Activated naive CD4-positive, alpha-beta T cell treated with anti-CD3 and anti-CD28 coated beads, Interleukin-2, amount 10 ng/mL, durations not matched to agents 7 days and 5 days (primary cell): ENCODE measurements at places on chromosomes 6 and 20.

DNA sequence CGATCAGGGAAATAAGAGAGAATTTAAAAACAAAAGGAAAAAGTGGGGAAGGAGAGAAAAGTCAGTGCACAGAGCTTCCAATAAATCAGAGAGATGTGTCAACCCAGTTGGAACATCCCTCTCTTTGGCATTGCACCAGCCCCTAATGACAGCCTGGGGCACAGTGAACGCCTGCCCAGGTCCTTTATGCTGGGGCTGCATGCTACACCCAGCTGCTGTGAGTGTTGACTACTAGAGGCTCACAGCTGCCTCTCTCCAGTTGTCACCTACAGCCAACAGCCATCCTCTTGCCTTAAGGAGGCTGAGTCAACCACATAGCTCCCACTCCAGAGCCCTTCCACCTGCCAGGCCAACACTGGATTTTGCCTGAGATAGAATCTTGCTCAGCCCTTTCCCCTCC lies 19.0 kb downstream of the OR2H2 start:
- peaks cover 3% of the 10 kb centered on the region for H3K36me3 ChIP-seq
- no peaks in the 10 kb centered on the region for H3K27me3 ChIP-seq
- no peak overlapping the region for H3K27ac ChIP-seq

DNA sequence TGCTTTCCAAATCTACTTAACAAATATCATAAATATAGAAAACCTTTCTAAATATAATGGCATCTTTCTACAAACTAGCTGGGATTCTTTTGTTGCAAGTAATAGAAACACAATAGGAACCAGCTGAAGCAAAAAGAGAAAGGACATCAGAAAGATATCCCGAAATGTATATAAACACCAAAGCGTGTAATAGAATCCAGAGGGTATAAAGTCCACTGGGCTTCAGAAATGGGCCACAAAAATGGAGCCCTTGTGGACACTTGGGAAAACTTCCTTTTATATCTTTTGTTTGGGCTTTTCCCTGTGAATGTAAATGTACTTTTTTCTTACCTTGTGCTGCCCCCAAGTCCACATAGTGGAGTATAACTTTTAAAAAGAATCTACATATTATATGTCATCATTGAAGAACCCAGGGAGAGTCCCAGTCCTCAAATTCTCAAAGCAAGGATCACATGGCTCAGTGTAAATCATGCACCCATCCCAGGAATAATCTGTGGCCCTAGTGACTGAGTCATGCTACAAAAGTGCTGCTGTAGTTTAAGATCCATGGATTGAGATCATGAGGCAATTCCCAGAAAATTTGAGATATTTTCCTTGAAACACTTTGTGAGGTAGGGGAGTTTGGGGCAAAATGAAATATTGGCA lies 457.0 kb downstream of the EPM2A start:
- no peak overlapping the region for H3K27ac ChIP-seq
- no peaks in the 10 kb centered on the region for H3K4me1 ChIP-seq
- no peaks in the 10 kb centered on the region for H3K27me3 ChIP-seq
- DNase-seq, result no peak
- H3K36me3 ChIP-seq, result no peaks in the 10 kb centered on the region

- peaks cover 51% of the 10 kb centered on the region for H3K27me3 ChIP-seq
- H3K36me3 ChIP-seq, result no peaks in the 10 kb centered on the region
- H3K4me3 ChIP-seq, result no peak within 1 kb of the TSS
- no peaks in the 10 kb centered on the region for H3K4me1 ChIP-seq
- no peak for DNase-seq
- no peak within 1 kb of the TSS for H3K27ac ChIP-seq
These were observed at the start of gene MRAP2 for GRCh38 chr6:84033523-84034451. TSS of gene MRAP2 (plus strand) at chr6:84033772. CDS start at chr6:84055319, 21,547 bp downstream.

GRCh38 chr6:25535632-25536225 lies 116.3 kb upstream of the SCGN start:
- no peak overlapping the region for H3K4me3 ChIP-seq
- no peak overlapping the region for H3K27ac ChIP-seq
- H3K36me3 ChIP-seq, result no peaks in the 10 kb centered on the region
- H3K27me3 ChIP-seq, result no peaks in the 10 kb centered on the region
- H3K4me1 ChIP-seq, result no peaks in the 10 kb centered on the region
- no peak for DNase-seq

DNA sequence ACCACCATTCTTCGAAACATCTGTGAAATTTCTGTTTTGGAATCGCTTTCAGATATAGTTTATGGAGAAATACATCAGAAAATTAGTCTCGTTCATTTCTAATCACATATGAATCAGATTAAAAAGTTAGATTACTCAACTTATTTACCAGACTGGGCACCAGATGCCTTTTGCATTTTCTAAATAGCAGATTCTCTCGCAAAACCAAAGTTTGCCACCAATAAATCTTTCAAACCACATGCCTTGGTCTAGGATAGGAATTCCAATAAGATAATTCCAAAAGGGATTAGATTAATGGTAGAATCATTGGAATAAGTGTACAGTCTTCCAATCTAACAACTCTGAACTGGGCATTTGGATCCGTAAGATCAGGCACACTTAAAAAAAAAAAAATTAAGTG lies 160.4 kb upstream of the TAB2 start:
- H3K4me3 ChIP-seq, result no peak overlapping the region
- peaks cover 38% of the 10 kb centered on the region for H3K4me1 ChIP-seq
- H3K27me3 ChIP-seq, result no peaks in the 10 kb centered on the region

- H3K4me1 ChIP-seq, result peaks cover 20% of the 10 kb centered on the region
- no peak overlapping the region for H3K27ac ChIP-seq
- no peak for DNase-seq
- no peak overlapping the region for H3K4me3 ChIP-seq
These were observed 27.2 kb downstream of the DUSP22 start for GRCh38 chr6:319177-320131.

- no peak overlapping the region for H3K27ac ChIP-seq
- no peaks in the 10 kb centered on the region for H3K4me1 ChIP-seq
- no peaks in the 10 kb centered on the region for H3K36me3 ChIP-seq
- H3K27me3 ChIP-seq, result no peaks in the 10 kb centered on the region
These were observed 478.8 kb downstream of the CD83 start for GRCh38 chr6:14596410-14596809.

DNA sequence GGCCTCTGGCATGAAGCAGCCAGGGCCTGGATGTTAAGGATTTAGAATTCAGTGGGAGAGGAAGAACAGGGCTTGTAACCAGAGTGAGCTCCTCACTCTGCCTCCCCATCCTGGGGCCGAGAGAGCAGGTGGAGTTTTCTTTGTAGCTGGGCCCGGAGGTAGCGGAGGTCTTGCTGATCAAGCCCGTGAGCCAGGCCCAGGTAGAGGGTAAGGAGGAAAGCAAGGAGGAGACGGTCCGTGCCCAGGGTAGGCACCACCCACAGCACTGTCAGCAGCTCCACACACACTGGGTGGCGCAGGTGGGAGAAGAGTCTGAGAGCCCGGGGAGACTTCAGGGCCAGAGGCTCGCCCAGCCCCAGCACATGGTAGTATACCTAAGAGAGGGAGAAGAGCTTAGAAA lies 2.1 kb upstream of the PPP1R18 start:
- DNase-seq, result no peak
- H3K4me3 ChIP-seq, result peak overlapping the region; percentile 99
- peaks cover 37% of the 10 kb centered on the region for H3K36me3 ChIP-seq
- peak overlapping the region; percentile 90 for H3K27ac ChIP-seq

GRCh38 chr6:12490904-12491571 lies 200.9 kb downstream of the EDN1 start:
- H3K27me3 ChIP-seq, result no peaks in the 10 kb centered on the region
- H3K4me1 ChIP-seq, result no peaks in the 10 kb centered on the region
- no peak overlapping the region for H3K27ac ChIP-seq
- H3K36me3 ChIP-seq, result no peaks in the 10 kb centered on the region
- no peak overlapping the region for H3K4me3 ChIP-seq
- no peak for DNase-seq

- no peaks in the 10 kb centered on the region for H3K4me1 ChIP-seq
- peaks cover 37% of the 10 kb centered on the region for H3K36me3 ChIP-seq
- no peak for DNase-seq
- no peak overlapping the region for H3K4me3 ChIP-seq
- no peaks in the 10 kb centered on the region for H3K27me3 ChIP-seq
- no peak overlapping the region for H3K27ac ChIP-seq
These were observed 25.1 kb downstream of the BRPF3 start for GRCh38 chr6:36221674-36222073.

GRCh38 chr6:11970114-11970513 lies 42.0 kb upstream of the HIVEP1 start:
- no peaks in the 10 kb centered on the region for H3K36me3 ChIP-seq
- no peaks in the 10 kb centered on the region for H3K27me3 ChIP-seq
- peaks cover 2% of the 10 kb centered on the region for H3K4me1 ChIP-seq
- no peak overlapping the region for H3K27ac ChIP-seq
- no peak for DNase-seq
- H3K4me3 ChIP-seq, result no peak overlapping the region

- H3K4me1 ChIP-seq, result peaks cover 91% of the 10 kb centered on the region
- peak overlapping the region; percentile 64 for H3K4me3 ChIP-seq
- peak overlapping the region; percentile 99 for H3K27ac ChIP-seq
These were observed 67.3 kb downstream of the PREX1 start for GRCh38 chr20:48760403-48760983.

- peaks cover 67% of the 10 kb centered on the region for H3K4me1 ChIP-seq
- DNase-seq, result no peak
- H3K27me3 ChIP-seq, result no peaks in the 10 kb centered on the region
- no peak overlapping the region for H3K4me3 ChIP-seq
- H3K27ac ChIP-seq, result no peak overlapping the region
These were observed 92.6 kb downstream of the JARID2 start for GRCh38 chr6:15338476-15338875.

DNA sequence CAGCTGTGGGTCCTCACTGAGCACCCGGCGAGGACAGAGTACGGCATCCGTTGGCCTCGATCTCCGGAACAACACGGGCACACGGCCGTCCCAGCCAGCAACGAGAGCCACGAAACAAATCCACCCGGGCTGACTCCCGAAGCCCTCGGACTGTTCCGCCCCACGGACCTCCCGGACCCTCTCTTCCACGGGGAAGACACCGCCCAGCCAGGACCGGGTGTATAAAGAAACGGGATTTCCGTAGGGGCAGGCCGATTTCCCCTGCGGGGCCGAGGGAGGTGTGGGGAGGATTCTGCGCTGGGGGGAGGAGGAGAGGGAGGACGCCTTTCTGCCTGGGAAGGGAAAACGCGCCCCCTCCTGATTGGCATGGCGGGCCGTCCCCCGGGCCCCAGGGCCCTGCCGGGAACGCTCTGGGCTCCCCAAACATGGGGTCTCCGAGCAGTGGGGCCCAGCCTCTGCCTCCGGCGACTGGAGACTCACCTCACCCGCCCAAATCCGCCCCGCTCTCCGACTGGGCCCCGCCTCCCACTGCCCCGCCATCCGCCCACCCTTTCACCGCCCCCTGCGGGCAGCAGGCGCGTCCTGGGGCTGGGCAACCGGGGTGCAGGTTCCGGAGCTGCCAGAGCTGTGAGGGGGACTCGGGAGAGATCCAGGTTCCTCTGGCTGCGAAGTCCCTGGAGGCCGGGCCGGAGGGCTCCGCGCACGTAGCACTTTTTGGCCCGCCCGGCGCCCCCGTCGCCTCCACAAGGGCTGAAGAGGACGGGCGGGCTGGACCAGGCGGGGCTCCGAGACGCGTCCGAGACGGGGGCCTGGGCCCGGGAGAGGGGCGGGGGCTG lies 679 bp upstream of the PPDPF start:
- H3K4me1 ChIP-seq, result peaks cover 22% of the 10 kb centered on the region
- H3K36me3 ChIP-seq, result peaks cover 23% of the 10 kb centered on the region
- DNase-seq, result peak; percentile 84
- peaks cover 42% of the 10 kb centered on the region for H3K27me3 ChIP-seq
- H3K27ac ChIP-seq, result peak overlapping the region; percentile 76
- peak overlapping the region; percentile 71 for H3K4me3 ChIP-seq

GRCh38 chr20:32343439-32343838 lies 14.7 kb upstream of the ASXL1 start:
- no peaks in the 10 kb centered on the region for H3K36me3 ChIP-seq
- H3K27me3 ChIP-seq, result no peaks in the 10 kb centered on the region
- no peak overlapping the region for H3K4me3 ChIP-seq
- DNase-seq, result no peak
- no peak overlapping the region for H3K27ac ChIP-seq

- H3K27ac ChIP-seq, result peak overlapping the region; percentile 80
- peaks cover 24% of the 10 kb centered on the region for H3K4me1 ChIP-seq
- peak overlapping the region; percentile 82 for H3K4me3 ChIP-seq
- no peaks in the 10 kb centered on the region for H3K27me3 ChIP-seq
These were observed 766 bp downstream of the SLC16A10 start for GRCh38 chr6:111087871-111088667.
